ENCODE measurements at places on chromosomes 5 and 9.

DNA sequence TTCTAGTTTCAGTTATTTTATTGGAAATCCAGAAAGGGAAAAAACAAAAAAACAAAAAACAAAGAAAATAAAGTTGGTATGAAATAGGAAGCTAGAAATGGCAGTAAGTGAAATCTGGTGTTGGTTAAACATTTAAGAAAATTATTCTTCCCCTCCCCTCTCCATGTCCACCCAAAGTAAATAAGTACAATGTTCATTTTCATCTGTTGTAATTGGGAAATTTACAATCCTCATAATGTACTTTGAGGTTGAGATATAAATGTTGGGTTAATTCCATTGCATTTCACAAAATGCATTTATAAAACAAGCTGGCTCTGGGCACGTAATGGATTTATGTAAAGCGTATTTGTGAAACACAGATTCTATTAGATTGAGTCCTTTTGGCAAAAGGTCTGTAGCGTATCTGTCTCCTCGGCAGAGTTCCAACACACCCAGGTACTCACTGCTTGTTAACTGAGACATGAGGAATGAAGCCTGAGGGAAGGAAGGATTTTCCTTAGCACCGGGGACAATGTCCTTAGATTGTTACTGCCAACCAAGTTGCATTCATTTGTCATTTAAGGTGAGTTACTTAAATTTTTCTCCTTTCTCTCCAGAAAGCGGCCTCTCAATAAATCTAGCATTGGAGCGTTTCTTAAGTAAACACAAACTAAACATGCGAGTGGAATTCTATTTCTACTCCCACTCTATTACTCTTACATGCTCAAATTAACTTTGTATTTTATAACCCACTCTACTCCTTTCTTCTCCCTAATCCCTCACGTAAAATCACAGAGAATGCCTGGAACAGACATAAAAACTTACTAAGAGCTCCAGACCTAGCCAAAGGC, 912.3 kb upstream of the WWC1 start:
- DNase-seq, result no peak

DNA sequence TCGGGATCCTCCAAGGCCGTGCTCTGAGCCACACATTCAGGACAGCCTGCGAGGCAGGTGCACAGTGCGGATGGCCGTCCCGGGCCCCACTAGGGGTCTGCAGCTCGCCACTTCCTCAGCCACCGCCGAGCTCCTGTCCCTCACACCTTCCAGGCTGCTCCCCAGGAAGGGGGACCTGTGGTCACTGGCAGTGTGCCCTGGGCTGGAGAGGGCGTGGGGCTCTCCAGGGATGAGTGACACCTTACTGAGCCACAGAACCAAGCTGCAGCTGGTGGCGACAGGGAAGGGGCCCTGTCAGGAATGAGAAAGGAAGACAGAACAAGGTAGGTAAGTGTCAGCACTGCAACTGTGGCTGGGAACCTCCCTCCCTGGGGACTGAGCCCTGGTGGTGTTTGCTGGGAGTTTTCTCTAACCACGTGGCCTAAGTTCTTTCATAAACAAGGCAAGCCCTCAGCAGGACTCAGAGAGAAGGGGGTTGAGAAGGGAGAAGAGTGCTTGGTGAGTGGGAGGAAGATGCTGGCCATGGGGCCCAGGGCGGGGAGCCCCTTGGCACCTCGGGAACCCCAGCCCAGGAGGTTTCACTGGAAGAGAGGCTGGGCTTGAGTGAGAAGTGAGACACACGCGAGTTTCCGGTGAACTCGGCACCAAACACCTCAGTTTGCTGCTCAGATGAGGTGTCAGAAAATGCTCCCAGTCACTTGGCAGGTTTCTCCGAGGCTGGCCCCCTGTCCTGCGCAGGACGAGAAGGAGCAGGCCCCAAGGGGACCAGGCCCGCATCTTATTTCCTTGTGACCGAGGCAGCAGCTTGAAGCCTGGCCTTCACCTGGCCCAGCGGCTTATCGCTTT, 5.2 kb downstream of the IL13 start:
- no peak for DNase-seq

GRCh38 chr5:17696627-17697026, 62.4 kb downstream of the TAF11L14 start:
- no peak for DNase-seq

- no peak for DNase-seq
These were observed 707 bp downstream of the GTF3C5 start for GRCh38 chr9:133031496-133031911.

GRCh38 chr5:80387063-80387768, 20.6 kb upstream of the ZFYVE16 start:
- DNase-seq, result no peak

DNA sequence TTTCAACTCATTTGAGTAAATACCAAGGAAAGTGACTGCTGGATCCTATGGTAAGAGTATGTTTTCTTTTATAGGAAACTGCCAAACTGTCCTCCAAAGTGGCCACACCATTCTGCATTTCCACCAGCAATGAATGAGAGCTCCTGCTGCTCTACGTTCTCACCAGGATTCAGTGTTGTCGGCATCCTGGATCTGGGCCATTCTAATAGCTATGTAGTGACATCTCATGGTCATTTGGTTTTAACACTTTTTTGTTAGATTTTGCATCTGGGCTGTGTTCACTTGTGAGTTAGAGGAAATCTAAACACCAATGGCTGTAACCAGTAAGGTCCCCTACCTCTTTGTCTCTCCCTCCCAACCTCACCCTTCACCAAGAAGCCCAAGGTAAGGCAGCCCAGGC, 115.9 kb downstream of the ATPSCKMT start:
- DNase-seq, result no peak

Measured in COR-L47 (cell line).